ENCODE measurements at places on chromosomes 4 and X. TPM values are rescaled to one million over a fixed set of nuclear protein-coding genes. Genes with fewer than 3 reads are reported as not detected.
A peak's percentile ranks its signal among the peaks of the same experiment; 100 is the strongest.

- H3K27me3 ChIP-seq: no peaks in the 10 kb centered on the region
- no peak overlapping the region for H3K4me3 ChIP-seq
- no peaks in the 10 kb centered on the region for H3K36me3 ChIP-seq
- no peak for DNase-seq
- no peaks in the 10 kb centered on the region for H3K4me1 ChIP-seq
Measured at GRCh38 chrX:43741843-43742573, 85.9 kb downstream of the MAOA start.

DNA sequence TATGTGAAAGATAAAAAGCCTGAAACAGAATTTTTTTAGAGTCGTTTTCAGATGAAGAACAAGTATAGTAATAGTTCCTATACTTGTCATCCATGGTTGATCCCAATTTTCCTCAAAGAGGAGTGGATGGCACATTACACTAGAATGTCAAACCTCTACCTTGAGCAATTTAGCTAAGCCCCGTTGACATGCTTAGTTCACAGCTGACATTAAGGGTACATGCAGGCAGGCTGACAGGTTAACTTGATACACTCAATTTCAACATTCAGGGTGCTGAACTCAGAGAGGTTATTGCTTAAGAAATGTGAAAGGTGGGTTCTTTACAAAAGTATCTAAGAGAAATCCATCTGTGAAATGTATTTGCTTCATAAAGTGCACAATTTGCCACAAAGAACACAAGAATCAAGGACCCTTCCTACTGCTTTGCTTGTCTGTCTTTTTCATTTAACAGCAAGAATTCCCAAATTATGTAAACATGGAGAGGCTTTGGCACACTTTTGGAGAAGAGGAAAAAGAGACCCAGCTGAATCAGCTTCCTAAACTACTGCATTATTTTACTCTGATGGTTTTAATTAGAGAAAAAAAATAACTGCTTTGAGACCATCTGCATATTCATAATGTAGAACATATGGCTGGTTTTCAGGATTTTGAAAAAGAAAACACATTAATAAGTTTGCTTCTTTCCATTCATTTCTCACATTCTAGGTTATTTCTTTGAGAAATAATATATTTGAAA is 122.5 kb upstream of the DDIT4L start:
- no peak for DNase-seq
- H3K27me3 ChIP-seq: no peaks in the 10 kb centered on the region
- H3K4me3 ChIP-seq: no peak overlapping the region
- no peaks in the 10 kb centered on the region for H3K36me3 ChIP-seq
- peaks cover 34% of the 10 kb centered on the region for H3K4me1 ChIP-seq
- no peak overlapping the region for H3K27ac ChIP-seq

DNA sequence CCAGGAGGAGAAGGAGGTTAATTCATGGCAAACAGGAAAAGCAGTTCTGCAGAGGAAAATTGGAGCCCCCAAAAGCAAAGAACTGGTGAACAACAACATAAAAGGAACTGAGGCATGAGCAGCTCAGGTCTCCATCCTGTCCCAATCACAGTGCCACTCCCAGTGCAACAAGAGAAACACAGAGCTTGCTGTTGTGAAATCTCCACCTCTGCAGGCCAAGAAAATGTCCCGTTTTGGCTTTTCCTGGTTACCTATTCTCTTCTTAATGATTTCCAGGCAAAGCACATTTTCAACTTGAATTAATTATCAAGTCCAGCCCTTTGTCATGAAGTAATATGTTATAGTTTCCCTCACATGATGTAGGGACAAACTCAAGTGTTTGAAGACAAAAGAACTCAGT is 778 bp downstream of the C1QTNF7 start:
- H3K4me3 ChIP-seq: no peak overlapping the region
- no peak for DNase-seq
- no peaks in the 10 kb centered on the region for H3K27me3 ChIP-seq
- H3K36me3 ChIP-seq: no peaks in the 10 kb centered on the region

DNA sequence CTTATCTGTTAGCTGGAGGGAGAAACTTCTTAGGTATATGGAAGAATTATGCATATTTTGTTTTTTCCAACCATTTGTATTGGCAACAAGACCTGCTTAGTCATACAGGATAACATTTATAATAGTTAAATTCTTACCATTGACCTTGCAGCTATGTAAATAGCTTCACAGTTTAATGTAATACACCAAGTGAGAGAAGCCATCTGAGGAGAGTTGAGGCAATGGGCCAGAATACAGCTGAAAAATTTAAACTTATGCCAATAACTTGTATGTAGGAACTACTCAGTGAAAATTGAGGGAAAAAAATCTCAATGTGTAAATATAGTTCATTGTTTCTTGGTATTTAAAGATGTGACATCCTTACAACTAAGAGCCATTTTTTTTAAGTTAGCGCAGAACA is 273.5 kb downstream of the DACH2 start:
- no peak overlapping the region for H3K4me3 ChIP-seq
- DNase-seq: no peak
- H3K36me3 ChIP-seq: peaks cover 9% of the 10 kb centered on the region
- H3K27ac ChIP-seq: no peak overlapping the region

Gene CCDC158
- 0.05 TPM for total RNA-seq

DNA sequence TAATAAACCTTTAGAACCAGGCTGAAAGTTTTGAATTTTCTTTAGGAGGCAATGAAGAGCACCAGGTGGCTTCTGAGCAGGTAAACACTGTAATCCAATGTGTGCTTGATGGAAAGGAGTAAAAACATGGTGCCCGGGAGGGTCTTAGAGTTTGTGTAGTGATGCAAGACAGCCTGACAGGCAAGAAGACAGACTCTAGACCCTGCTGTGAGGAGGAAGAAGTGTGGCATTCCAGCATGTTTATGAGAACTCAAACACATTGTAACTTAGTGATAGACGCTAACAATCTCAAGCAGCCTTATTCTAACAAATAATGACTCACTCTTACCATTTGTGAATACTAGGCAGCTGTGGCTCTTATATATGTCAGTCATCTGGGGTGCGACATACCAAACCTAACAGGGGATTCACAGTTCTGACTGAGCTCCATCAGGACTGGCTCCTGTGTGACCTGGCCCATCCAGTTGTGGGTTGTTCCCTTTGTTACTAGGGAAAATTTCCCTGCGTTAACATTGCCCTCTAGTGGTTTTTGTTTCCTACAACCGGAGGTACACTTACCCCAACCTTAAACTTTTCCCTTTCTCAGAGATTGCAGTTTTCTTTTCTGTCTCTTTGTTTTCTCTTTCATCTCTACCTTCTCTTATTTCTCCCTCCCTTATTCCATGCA is 53.8 kb downstream of the VSIG4 start:
- no peaks in the 10 kb centered on the region for H3K36me3 ChIP-seq
- peak; percentile 13 for DNase-seq
- H3K4me3 ChIP-seq: no peak overlapping the region
- H3K27ac ChIP-seq: no peak overlapping the region
- peaks cover 16% of the 10 kb centered on the region for H3K4me1 ChIP-seq

GRCh38 chr4:147933316-147933715 is 201.4 kb downstream of the ARHGAP10 start:
- no peak overlapping the region for H3K27ac ChIP-seq
- no peaks in the 10 kb centered on the region for H3K36me3 ChIP-seq
- H3K27me3 ChIP-seq: no peaks in the 10 kb centered on the region
- peaks cover 5% of the 10 kb centered on the region for H3K4me1 ChIP-seq
- H3K4me3 ChIP-seq: no peak overlapping the region

GRCh38 chrX:82163701-82164100 is 961.8 kb downstream of the SH3BGRL start:
- no peaks in the 10 kb centered on the region for H3K4me1 ChIP-seq
- no peak for DNase-seq
- no peak overlapping the region for H3K4me3 ChIP-seq
- H3K27me3 ChIP-seq: no peaks in the 10 kb centered on the region
- no peak overlapping the region for H3K27ac ChIP-seq

DNA sequence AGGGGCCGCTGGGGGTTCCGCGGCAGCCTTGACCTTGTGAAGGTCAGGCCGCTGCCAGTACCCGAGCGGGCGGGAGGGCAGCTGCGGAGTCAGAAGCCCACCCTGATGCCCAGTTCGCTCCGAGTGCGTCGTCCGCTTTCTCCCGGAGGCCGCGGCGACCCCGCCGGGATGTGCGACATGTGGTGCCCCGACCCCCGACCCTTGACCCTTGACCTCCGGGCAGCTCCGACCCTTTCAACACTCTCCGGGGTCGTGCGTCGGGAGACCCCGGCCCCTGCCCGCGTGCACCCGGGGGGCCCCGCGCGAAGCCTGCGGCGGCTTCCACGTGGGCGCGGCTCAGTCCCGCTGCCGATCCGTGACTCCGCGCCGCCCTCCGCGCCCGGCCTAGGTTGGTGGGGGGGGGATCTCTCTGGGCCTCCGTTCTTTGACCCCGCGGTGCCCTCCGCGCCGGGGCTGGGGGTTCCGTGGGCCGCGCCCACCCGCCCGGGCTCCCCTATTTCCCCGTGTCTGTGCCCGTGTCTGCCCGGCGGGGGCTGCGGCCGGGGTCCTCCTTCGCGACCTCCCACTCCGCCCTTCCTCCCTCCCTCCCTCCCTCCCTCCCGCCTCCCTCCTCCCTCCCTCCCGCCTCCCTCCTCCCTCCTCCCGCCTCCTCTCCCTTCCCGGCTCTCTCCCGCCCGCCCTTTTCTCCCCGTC is 609 bp upstream of the SLC25A6 start:
- peaks cover 53% of the 10 kb centered on the region for H3K4me1 ChIP-seq
- no peaks in the 10 kb centered on the region for H3K27me3 ChIP-seq
- H3K36me3 ChIP-seq: peaks cover 56% of the 10 kb centered on the region
- H3K4me3 ChIP-seq: peak overlapping the region; percentile 93

DNA sequence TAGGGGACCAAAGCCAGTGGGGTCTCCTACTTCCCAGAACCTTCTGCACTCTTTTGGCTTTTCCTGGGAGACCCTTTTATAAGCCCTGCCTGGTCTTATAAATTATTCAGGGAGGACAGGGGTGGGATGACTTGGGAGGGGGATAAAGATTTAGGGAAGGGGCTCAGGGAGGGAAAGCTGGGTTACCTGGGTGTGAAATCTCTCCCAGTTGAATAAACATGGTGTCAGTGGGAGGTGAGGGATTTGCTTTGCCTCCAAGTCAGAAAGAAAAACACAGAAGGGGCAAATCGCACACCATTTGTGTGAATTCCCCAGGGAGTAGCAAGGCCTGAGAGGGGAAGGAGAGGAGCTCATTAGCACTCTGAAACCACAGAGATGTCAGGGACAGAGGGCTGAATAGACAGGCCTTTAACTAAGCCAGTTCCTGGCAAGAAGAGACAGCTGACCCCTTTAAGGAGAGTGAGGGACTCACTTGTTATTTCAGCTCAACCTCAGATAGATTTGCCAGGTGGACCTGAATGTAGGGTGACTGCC is at the start of gene RIPPLY1:
RIPPLY1 (minus strand) TSS at position 51 of the 534 bp plus-strand sequence. CDS start 54 bp downstream, outside the sequence.
- no peak within 1 kb of the TSS for H3K27ac ChIP-seq
- peaks cover 8% of the 10 kb centered on the region for H3K4me1 ChIP-seq
- no peak within 1 kb of the TSS for H3K4me3 ChIP-seq
- H3K36me3 ChIP-seq: no peaks in the 10 kb centered on the region
- no peak for DNase-seq

- no peak overlapping the region for H3K27ac ChIP-seq
- H3K4me3 ChIP-seq: no peak overlapping the region
- H3K4me1 ChIP-seq: peaks cover 26% of the 10 kb centered on the region
- no peak for DNase-seq
- peaks cover 54% of the 10 kb centered on the region for H3K27me3 ChIP-seq
Measured at GRCh38 chrX:103418811-103419340, 42.5 kb downstream of the BEX3 start.
